Immature natural killer cell (primary cell): ENCODE measurements at places on chromosomes 6 and 20. TPM values are rescaled to one million over a fixed set of nuclear protein-coding genes. Genes with fewer than 3 reads are reported as not detected.

The ZMYND8 gene
- 5.1 TPM for polyA plus RNA-seq

The GGTLC1 gene
- polyA plus RNA-seq, result not detected

- no peak for DNase-seq
These were observed 13.4 kb downstream of the LINC00237 start for GRCh38 chr20:21092806-21093205.

The POM121L2 gene
- not detected for polyA plus RNA-seq

The SLC22A3 gene
- polyA plus RNA-seq, result not detected

DNA sequence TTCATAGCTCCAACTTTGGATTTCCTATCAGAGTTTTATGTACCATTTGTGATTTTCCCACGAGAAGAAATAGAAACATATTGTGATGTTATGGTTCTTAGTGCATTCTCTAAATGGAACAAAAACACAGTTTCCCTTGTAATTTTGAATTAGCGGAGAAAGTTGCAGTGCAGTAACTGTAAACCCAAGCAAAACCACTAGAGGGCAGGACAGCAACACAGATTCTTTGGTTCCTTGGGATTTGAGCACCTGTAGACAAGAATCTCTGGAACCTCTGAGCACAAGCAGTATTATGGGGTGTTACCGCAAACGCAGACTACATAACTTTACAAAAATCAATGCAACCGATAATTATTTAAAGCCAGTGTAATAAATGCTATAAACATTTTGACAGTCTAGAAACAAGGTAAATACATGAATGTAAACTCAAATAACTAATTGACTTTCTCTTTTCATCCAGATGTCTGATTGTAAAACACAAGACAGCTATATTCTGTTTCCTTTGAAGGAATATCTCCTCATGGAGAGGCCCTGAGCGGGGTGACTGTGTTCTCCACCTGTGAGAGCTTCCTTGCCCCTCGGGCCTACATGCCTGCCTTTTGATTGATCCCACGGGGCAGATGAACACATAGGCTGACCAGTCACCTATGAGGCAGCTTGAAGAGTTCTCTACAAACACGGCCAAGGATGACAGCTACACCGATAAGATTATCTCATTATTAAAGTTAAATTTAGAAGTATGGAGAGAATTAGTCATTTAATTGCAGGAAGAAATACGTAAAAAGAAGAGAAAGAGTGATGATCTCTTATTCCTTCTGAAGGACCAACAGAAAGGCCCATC, 67.5 kb upstream of the COL21A1 start:
- no peak for DNase-seq

The HDGFL1 gene
- polyA plus RNA-seq, result not detected

- no peak for DNase-seq
These were observed 61.4 kb downstream of the PHF20 start for GRCh38 chr20:35833241-35833640.

The MRAP2 gene
- not detected for polyA plus RNA-seq

DNA sequence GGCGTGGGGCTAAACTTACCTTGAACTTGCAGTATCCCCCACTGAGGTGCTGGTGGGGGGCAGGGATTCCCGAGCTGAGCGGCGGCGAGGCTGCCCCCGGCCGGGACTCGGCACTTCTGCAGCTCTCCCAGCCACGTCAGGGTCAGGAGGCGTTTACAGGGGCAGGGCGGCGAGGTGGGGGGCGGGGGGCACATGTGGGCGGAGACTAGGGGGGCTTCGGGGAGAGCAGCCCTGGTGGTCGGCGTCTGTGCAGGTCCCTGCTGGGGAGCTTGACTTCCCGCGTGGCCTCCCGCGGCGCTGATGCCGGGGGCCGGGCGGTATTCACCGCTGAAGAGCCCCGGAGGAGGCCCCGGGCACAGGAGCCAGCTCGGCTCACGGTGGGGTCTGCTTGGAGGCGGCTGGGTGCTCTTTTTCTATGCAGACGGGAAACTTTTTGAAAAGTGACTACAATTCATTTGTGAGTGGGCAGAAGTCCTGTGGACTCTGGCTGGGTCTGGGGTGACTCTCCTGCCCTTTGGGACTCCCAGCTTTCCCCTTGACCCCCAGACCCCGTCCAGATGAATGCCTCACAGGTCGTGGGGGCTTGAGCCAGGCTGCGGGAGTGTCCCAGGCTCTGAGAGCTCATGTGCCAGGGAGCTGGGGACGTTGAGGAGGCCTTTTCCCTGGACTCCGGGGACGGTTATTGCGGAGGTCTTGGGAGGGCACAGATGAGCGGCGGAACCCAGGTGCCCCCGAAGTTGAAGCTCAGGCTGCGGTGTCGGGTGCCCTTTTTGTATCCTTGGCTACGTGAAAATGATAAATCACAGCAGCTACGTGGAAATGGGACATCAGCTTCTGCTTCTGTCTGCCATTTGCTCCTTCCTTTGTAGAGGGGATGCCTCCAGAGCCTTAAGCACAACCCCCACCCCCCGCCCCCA, 75.9 kb upstream of the GATA5 start:
- no peak for DNase-seq

The GABRR1 gene
- polyA plus RNA-seq, result not detected

GRCh38 chr20:50953821-50954220, 4.5 kb downstream of the DPM1 start:
- no peak for DNase-seq

GRCh38 chr20:53296025-53296424, 297.6 kb downstream of the ZNF217 start:
- DNase-seq, result no peak

The DEFB124 gene
- not detected for polyA plus RNA-seq

GRCh38 chr6:118326712-118327111, 221.4 kb upstream of the PLN start:
- no peak for DNase-seq

The TCF15 gene
- not detected for polyA plus RNA-seq

GRCh38 chr6:161225681-161226008, 48.2 kb downstream of the AGPAT4 start:
- no peak for DNase-seq

GRCh38 chr20:40207655-40208054, 481.4 kb downstream of the MAFB start:
- no peak for DNase-seq

DNA sequence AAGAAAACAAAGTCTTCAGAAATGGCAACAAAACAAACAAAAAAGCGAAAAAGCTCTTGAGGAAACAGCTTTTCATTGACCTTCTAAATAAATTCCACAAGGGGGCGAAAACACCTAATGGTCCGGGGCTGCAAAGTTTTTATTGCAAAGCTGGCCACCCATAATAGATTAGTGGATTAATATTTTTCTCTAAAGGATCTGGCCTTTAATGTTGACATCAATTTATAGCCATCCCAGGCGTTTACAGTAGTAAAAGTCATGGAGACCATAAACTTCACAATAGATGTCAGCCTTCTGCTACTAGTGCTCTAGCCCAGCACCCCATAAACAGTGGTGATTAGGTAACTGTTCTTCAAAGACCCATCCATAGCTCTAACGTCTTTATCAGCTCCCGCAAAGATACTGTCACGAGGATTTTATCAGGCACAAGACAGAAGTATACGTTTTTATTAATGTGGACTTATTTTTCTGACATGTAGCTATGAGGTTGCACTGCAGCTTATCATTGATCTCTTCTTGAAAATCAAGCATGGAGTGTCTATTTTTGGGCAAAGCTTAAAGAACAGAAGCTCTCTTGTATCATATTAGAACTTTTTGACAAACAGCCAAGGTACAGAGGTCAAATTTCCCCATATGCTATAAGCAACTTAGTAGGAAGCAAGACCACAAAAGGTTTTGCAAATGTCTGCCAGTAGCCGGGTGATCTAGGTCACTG, 4.7 kb downstream of the CITED2 start:
- peak; percentile 57 for DNase-seq

The BCAS1 gene
- polyA plus RNA-seq, result not detected

The PACRG gene
- polyA plus RNA-seq, result not detected

DNA sequence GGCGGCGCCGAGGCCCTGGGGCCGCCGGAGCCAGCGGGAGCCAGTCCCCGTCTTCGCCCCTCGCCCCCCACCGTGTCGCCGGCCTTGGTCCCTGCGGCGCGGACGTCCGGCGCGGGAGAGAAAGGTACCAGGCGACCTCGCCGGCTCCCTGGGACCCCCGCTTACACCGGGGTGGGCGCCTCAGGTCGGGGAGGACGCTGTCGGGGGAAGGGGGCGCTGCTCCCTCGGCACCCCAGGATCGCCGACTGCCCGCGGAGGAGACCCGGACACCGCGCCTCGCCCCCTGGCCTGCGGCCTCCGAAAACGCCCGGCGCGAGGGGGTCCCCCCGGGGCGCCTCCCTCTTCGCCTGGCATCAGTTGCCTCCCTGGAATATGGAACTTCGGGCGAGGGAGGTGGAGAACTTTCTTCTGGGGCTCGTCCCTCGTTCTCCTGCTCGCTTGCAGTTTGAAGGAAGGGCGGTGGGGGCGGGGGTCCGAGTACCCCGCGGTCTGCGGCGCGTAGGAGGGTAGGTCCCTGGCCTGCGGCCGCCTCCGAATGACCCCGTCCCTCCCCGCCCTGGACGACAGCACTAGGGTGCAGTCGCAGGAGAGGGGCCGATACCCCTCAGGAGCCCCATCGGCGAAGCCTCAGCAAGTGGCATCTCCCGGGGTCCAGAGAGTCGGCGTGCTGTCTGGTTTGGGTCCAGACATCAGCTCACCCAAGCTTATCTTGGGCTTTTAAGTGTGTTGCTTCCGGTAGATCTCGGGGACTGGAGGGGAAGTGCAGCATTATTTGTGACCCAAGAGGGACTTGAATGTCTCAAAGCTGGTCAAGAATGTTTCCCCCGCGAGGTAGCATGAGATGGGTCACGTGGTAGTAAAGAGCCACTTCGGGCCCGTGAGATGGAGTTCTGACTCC, 549 bp downstream of the ANKRD6 start:
- peak; percentile 28 for DNase-seq

The ZNFX1 gene
- 59.2 TPM for polyA plus RNA-seq

- no peak for DNase-seq
These were observed 645.6 kb downstream of the RNF144B start for GRCh38 chr6:19032591-19033295.

The PIM1 gene
- 197 TPM for polyA plus RNA-seq

GRCh38 chr20:20303320-20303719, 64.6 kb upstream of the INSM1 start:
- no peak for DNase-seq

DNA sequence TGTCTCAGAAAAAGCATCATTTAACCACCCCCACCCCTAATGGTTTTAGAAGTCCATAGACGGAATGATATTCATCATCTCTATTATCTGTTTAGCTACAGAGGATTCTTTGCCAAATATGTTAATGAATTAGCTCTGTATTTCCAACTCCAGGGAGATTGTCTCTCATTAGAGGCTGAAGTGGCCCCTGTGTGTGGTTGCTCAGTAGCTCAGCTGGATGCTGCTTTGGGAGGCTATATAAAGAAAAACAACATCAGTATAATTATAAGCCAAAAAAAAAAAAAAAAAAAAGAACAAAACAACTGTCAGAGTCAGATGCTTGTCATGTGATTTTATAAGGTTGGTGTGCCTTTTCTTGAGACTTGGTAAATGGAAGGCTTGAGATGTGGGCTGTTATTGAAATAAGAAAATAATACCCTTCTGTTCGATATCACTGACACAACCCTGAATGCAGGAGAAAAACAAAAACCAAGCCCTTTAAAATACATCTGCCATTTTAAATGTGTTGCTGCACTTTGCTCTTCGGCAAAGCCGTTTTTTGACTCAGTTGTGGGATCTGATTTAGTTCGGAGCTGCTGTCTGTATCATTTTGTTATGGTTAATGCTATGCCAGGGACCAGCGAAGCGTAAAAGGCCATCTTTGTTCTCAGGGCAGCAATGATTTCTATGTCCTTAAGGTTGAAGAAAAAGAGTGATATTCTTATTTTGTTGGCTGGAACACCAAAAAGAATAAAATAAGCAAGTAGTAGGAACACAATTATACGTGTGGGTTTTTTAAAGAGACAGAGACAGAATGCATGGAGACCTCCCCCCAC, 422.6 kb downstream of the QKI start:
- no peak for DNase-seq

DNA sequence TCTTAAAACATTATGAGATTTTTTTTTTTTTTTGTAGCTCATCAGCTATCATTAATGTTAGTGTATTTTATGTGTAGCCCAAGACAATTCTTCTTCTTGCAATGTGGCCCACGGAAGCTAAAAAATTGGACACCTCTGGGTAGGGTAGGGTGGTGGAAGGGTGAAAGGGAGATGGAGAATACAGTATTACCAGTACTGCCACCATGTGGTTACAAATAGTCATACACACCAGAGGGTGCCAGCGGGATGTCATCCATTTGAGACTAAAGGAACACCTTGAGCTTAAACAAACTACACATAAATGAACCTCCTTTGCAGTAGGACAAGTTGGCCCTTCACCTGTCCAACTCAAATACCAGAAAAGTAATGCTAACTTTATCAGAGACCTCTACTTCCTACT, 601.9 kb downstream of the HTR1B start:
- no peak for DNase-seq

DNA sequence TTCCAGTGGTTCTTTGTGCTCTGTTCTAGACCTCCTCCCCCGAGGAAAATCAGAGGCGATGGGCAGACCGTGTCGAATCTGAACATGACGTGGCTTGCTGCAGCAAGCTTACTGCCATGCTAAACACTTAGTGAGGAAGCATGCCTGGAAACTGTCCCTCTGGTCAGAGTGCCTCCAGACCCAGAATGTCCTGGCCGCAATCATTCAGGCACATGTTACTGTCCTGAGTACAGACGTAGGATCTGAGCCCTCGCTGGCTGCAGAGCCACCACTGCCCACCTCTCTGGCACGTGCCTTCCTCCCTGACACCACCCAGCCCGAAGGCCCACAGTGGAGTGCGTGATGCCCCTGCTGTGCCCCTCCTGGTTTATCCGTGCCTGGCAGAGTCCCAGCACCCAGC, 163.6 kb downstream of the SYNDIG1 start:
- no peak for DNase-seq

The SLC35D3 gene
- polyA plus RNA-seq, result not detected

GRCh38 chr6:27334141-27334540, 22.1 kb upstream of the POM121L2 start:
- no peak for DNase-seq

- DNase-seq, result no peak
These were observed 17.5 kb downstream of the TMX4 start for GRCh38 chr20:8002056-8002455.

The SLC16A10 gene
- not detected for polyA plus RNA-seq

DNA sequence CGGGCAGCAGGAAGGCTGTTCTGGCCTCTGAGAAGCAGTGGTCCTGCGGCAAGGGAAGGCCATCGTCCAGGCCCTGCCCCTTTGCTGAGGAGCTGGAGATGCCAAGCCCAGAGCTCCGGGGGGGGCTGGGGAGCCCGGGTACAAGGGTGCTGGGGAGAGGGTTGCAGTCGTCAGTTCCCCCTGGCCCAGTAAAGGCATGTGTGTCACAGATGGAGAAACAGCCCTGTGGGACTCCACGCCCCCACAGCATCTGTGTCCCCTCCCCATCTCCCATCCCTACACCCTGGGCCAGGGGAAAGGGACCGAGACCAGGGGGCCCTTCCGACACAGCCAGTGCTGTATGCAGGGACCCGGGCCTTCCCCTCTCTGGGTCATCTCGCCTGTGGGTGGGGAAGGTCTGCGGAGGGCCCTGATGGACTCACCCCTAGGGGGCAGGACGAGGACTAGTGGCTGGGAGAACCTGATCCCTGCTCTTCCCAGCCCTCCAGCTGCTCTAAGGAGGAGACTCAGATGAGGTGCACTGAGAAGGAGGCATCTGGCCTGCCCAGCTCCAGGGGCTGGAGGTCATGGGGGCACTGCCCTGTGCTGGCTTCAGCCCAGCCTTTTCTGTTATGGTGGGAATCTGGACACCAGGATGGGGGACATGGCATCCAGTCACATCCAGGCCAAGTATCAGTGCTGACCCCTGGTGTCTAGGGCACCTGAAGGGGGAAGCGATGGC, 609 bp downstream of the MYL9 start:
- DNase-seq, result no peak

- DNase-seq, result no peak
These were observed 166.8 kb upstream of the SLC22A16 start for GRCh38 chr6:110643175-110643574.

The PFDN4 gene
- polyA plus RNA-seq, result 33.2 TPM

The FAM217A gene
- 0.16 TPM for polyA plus RNA-seq
